Hematopoietic multipotent progenitor cell treated with erythropoietin and hydrocortisone succinate and interleukin-3 and kit ligand, for 8 days (in vitro differentiated cells): ENCODE measurements at places on chromosomes 16 and 17.

DNA sequence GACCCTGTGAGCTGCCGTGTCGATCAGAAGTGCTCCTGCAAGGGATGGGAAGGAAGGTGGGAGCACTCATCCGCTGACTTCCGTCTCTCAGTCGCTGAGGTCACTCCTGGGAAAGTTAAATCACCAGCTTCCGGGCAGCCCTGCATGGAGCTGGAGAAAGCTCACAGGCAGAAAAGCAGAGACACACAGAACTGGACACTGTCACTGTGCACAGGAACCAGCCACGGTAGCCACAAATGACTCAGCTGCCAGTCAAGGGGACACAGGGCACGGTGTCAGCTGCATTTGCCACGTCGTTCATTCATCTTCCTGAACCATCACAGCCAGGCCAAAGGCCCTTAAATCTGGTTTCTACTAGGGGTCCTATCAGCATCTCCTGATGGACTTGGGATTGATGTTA is 226.4 kb upstream of the PSMD7 start:
- no peak for DNase-seq

DNA sequence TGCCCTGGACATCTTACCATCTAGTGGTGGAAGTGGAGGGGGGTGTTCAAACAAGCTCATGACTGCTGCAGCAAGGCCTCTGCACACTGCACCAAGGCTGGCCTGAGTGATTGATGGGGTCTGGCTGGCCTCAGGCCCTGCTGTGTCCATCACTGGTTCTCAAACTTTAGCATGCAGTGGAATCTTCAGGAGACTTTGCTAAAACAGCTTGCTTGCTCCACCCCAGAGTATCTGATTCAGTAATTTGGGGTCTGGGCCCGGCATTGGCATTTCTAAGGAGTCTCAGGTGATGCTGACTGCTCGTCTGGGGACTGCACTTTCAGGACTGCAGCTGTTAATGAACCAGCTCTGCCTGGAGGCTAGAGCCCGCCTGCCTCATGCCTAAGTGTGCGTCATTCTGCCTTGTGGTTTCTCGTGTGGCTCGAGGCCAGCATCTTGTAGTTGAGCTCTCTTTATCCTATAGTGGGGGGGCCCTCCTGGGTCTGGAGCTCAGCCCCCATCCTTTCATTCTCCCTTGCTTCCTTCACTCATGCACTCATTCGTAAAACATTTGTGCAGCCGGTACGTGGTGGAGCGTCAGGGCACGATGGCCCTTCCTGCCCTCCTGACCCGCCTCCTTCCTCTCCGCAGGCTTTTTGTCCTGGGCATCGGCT is 4.1 kb downstream of the MGAT5B start:
- peak; percentile 40 for DNase-seq

GRCh38 chr17:37708008-37708615 is 36.7 kb downstream of the HNF1B start:
- no peak for DNase-seq

DNA sequence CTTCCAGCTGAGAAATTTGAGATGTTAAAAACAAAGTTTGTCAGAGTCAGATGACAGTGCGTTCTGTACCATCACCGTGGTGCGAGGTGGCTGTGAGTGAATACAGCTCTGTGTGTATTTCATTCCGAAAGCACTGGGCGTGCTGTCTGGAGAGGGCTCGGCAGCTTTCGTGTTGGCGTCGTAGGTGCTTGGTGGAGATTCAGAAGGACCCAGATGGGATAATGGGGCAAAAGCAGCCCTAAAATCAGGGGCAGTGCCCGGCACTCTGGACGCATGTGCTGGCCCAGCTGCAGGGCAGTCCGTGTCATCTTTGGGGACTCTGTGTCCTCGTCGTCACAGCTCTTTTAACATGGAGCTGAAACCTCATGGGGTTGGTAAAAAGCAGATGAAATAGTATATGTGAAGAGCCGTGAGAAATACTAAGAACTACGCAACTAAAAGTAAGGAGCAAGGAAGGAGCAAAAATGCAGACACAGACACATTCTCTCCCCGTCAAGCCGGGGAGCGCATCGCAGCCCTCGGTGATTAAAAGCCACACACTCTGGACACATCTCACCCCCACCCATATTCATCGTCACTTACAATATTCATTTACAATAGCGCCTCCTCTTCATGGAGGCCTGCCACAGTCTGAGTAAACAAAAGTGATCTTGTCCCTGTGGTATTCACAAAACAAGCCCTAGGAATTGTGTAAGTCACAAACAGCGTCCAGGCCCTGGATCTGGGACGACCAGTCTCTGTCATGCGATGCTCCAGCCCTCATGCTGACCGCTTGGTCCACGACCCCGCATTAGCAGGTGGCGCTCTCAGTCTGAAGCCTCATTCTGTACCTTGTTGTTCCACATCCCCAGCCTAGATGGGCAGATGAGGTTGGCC is 206.7 kb downstream of the RPTOR start:
- no peak for DNase-seq

DNA sequence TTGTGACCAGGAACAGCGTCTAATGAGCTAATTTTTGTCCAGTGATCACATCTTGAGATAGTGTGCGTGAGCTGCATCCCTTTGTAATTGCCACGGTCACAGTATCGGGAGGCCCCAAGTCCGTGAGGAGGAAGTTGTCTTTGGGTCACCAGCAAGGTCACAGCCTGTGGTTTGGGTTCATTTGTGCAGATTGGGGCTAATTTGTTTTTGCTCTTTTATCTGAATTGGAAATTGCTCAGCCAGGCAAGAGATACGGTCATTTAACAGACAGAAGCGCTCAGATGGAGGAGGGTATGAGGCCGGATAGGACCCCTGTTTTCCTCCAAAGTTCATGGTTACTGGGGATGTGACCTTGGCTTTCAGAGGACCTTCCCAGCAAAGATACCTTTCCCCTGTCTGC is 174.1 kb downstream of the SNX29 start:
- DNase-seq: no peak
